ENCODE measurements at places on chromosomes 11 and 22. TPM values are rescaled to one million over a fixed set of nuclear protein-coding genes. Genes with fewer than 3 reads are reported as not detected.

Gene LDHAL6A
- total RNA-seq: 0.59 TPM

Gene OR51A2
- not detected for total RNA-seq

- no peak for DNase-seq
Observed at GRCh38 chr22:21677606-21678443, 12.0 kb downstream of the PPIL2 start.

DNA sequence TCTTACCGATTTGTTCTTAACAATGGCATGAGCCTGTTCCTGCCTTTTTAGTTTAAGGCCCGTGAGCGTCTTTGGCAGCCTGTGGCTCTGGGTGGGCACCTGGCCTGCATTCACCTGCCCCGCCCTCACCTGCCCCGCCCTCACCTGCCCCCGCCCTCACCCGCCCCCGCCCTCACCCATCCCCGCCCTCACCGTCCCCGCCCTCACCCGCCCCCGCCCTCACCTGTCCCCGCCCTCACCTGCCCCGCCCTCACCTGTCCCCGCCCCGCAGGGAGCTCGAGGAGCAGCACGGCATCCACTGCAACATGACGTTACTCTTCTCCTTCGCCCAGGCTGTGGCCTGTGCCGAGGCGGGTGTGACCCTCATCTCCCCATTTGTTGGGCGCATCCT, 14.2 kb downstream of the GATD1 start:
- peak; percentile 67 for DNase-seq

- no peak for DNase-seq
Observed at GRCh38 chr11:30550022-30550542, 36.1 kb downstream of the MPPED2 start.

- DNase-seq: peak; percentile 51
Observed at GRCh38 chr11:130403271-130403804, 25.1 kb downstream of the ADAMTS8 start.

- peak; percentile 43 for DNase-seq
Observed at GRCh38 chr11:6646918-6647679, 8.5 kb downstream of the DCHS1 start.

- no peak for DNase-seq
Observed at GRCh38 chr11:111736621-111737443, 29.4 kb downstream of the PPP2R1B start.

- DNase-seq: no peak
Observed at GRCh38 chr11:63667995-63668795, 3.0 kb downstream of the ATL3 start.

GRCh38 chr11:70495351-70496310, 97.3 kb downstream of the CTTN start:
- no peak for DNase-seq

DNA sequence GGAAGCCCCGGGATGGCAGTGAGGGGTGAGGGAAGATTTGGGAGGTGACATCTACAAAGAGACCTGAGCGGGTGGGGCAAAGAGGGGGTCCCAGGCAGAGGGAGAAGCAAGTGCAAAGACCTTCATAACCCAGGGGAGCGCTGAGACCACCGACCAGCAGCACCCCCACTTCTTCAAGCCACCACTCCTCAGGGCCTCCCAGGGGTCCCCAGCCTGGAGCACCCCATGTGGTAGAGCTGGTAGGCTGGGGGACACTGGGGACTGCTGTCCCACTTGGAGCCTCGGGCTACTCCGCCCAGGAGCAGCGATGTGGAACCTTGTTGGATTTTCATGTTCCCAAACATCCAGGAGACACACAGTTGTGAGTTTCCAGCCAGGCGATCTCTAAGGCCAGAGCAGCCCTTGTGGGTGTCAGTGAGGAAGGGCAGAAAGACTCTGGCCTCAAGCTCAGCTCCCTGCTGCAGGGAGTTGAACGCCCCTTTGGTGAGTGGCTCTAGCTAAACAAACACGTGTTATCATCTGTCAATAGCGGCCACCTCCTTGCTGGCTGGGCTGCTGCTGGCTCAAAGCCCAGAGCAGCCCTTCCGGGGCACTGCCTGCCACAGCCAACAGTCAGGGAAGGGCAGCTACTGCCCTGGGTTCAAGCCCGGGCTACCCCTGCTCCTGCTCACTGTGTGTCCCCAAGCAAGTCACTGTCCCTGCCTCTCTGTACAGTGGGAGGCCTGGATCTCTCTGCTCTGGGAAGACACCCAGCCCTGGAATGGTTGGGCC, 25.7 kb upstream of the CHKA start:
- no peak for DNase-seq

DNA sequence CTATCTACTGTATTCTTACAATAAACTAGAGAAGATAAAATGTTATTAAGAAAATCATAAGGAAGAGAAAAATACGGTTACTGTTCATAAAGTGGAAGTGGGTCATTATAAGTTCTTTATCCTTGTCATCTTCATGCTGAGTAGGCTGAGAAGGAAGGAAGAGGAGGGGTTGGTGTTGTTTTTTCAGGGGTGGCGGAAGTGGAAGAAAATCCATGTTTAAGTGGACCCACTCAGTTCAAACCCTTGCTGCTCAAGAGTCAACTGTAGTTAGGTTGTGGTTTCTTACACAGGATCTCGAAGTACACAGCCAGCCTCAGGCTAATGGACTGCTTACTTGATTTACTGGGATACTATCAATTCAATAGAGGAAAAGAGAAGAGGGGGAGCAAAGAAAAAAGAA, 63.1 kb downstream of the PIWIL4 start:
- no peak for DNase-seq

GRCh38 chr11:58562375-58562800, 13.3 kb downstream of the LPXN start:
- DNase-seq: no peak

- no peak for DNase-seq
Observed at GRCh38 chr22:29765905-29766631, 739 bp downstream of the ZMAT5 start.

DNA sequence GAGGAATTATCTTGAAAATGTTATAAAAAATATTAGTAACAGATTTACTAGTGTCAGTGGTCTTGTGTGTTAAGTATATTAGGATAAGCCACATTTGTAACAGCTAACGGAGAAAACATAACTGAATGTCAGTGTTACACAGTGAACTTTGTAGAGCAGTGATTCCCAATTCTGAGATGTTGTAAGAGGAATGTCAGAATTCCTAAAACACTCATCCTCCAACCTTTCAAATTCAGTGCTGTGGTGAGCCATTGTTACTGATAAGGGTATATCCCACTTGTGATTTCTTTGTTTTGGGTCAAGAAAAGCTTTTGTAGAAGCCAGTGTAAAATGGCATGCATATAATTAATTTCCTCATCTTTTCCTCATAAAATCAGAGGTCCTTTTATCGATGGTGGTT, 61.9 kb downstream of the ARHGEF12 start:
- peak; percentile 46 for DNase-seq

GRCh38 chr11:117820516-117820915, 4.0 kb downstream of the FXYD2 start:
- peak; percentile 54 for DNase-seq

DNA sequence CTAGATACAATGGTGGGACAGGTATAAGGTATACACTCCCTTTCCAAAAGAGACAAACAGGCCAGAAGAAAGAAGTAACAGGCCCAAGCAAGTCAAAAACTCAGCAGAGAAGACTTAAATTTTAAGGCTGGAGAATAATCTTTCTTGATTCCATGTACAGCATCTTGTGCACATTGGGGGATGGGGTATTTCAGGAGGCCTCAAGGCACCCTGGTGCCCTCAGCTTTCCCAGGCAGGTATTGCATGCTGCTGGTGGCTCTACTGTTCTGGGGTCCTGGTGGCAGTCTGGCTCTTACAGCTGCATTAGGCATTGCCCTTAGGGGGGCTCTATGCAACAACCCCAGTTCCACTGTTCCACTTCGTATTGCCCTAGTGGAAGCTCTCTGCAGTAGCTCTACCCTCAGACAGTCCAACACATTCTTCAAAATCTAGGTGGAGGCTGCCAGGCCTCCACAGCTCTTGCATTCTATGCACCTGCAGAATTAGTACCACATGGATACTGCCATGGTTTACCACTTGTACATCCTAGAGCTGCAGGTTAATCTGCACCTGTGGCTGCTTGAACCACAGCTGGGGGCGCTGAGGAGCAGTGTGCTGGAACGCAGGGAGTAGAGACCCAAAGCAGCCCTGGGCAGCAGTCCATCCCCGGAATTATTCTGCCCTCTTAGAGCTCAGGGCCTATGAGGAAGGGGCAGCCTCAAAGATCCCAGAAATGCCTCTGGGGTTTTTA, 4.2 kb upstream of the CTSC start:
- peak; percentile 81 for DNase-seq

DNA sequence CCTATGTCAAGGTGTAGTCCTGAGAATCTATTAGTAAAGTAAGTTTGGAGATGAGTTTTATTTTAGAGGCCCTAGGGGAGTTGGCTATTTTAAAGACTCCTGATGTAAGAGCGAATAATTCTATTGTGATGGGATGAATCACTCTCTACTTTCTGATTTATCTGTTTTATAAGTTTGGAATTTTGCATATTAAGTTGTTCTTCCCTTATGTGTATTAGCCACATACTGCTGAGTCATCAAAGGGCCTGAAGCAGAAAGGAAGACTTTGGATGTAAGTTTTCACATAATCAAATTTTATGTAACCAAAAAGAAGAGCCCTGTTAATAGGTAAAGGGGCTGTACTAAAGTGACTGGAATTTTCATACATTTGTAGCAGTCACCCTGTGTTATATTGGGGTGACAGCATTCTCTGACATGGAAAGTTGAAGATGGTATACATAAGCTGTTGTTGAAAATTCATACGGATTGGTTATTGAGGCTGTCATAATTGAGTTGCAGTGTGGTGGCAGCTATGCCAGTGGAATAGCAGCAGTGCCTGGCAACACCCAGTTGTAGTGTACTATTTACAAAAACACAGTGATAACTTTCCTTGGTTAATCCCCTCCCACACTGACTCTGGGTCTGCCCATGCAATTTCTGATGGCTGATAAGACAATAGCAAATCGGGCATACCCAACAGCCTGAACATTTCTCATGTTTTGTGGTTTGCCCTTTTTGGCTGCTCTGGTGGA, 90.6 kb upstream of the NTM start:
- no peak for DNase-seq

DNA sequence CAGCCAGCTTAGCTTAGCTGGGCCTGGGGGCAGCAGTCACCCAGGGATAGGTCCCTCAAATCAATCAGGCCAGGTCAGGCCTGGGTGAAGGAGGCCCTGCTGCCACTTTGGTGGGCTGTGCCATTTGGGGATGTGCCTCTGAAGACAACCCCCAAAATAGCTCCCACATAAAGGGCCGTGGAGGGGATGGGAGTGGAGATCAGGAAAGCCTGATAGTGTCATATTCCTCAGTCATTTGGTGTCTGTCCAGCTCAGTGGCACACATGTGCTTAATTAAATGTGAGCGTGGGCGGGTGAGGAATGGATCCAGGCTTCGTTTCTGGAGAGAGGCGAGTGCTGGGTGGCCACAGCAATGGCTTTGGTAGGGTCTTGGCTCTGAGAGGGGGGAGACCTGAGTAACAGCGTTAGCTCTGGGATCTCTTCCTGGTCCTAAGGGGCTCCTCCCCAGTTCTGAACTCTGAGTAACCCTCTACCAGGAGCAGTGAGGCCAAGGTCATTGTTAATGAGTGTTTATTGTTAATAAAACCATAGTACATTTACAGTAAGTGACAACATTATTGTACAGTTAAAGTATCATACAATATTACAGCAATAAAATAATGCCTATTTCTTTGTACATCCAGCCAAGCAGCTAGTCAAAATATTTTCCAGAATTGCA, 45.2 kb downstream of the NAT10 start:
- no peak for DNase-seq

- DNase-seq: no peak
Observed at GRCh38 chr11:31720225-31720624, 90.9 kb downstream of the PAX6 start.

- peak; percentile 64 for DNase-seq
Observed at GRCh38 chr11:68855205-68855981, 13.7 kb upstream of the CPT1A start.

- DNase-seq: no peak
Observed at GRCh38 chr11:73189723-73190556, 28.1 kb upstream of the P2RY2 start.

DNA sequence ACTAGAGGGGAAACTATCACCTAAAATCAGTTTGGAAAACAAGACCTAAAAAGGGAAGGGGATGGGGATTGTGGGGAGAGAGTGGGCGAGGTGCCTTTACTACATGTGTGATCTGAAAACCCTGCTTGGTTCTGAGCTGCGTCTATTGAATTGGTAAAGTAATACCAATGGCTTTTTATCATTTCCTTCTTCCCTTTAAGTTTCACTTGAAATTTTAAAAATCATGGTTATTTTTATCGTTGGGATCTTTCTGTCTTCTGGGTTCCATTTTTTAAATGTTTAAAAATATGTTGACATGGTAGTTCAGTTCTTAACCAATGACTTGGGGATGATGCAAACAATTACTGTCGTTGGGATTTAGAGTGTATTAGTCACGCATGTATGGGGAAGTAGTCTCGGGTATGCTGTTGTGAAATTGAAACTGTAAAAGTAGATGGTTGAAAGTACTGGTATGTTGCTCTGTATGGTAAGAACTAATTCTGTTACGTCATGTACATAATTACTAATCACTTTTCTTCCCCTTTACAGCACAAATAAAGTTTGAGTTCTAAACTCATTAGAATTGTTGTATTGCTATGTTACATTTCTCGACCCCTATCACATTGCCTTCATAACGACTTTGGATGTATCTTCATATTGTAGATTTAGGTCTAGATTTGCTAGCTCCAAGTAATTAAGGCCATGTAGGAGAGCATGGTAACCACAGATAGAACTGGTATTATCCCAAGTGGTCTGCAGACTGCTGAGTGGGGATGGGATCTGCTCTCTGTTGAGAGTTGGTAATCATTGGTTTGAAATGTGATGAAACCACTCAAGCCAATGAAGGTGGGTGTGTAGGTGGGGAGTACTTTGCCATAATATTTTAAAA, 3.6 kb downstream of the NEAT1 start:
- no peak for DNase-seq

GRCh38 chr11:33772870-33773269, 1.4 kb downstream of the FBXO3 start:
- no peak for DNase-seq

DNA sequence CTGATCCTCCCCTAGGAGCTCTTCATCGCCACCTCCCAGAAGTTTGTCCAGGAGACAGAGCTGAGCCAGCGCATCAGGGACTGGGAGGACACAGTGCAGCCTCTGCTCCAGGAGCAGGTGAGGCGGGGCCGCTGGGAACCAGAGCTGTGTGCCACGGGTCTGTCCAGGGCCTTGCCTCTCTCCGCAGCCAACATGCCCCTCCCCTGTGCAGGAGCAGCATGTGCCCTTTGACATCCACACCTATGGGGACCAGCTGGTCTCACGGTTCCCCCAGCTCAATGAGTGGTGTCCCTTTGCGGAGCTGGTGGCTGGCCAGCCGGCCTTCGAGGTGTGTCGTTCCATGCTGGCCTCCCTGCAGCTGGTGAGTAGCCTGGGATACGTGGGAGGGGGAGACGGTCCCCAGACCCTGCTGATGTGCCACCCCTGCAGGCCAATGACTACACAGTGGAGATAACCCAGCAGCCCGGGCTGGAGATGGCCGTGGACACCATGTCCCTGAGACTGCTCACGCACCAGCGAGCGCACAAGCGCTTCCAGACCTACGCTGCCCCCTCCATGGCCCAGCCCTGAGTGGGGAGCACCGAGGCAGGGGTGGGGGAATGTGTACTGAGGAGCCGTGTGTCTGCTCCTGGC, 2.5 kb downstream of the SCO2 start:
- DNase-seq: no peak
